ENCODE measurements at places on chromosomes 5 and 9. TPM values are rescaled to one million over a fixed set of nuclear protein-coding genes. Genes with fewer than 3 reads are reported as not detected.

GRCh38 chr5:96338624-96339415, 94.2 kb downstream of the PCSK1 start:
- H3K27ac ChIP-seq, result no peak overlapping the region
- H3K36me3 ChIP-seq, result no peaks in the 10 kb centered on the region
- H3K4me3 ChIP-seq, result no peak overlapping the region
- no peaks in the 10 kb centered on the region for H3K27me3 ChIP-seq
- no peak for DNase-seq
- H3K4me1 ChIP-seq, result no peaks in the 10 kb centered on the region

DNA sequence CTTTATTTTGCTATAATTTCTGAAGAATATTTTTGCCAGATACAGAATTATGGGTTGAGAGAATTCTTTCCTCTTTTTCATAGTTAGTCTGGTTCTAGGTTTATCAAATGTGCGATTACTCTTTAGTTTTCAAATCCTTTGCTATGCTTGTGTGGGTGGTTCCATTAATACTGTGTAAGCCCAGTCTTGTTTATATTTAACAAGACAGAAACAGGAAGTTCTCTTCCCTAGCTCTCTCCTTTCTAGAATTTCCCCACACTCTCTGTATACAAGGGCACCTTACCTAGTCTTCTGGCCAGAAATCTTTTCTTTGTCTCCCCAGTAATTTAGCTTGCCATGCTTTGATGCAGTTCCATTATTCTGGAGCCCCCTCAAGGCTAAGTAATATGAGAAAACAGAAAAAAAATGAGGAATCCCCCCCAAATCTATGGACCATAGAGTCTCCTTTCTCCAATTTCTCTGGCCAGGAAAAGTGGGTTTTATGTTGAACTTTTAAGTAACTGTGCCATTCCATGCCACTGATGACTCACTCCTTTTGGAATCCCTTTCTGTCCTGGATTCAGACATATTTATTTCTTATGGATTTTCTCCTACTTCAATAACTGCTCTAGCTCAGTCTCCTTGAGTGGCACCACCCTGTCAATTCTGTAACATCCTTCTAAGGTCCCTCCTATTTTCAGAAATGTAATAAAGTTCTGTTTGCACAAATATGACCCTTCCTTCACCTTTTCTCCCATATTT, 1714.1 kb downstream of the EFNA5 start:
- H3K27ac ChIP-seq, result no peak overlapping the region
- no peaks in the 10 kb centered on the region for H3K36me3 ChIP-seq
- no peaks in the 10 kb centered on the region for H3K4me1 ChIP-seq
- no peak overlapping the region for H3K4me3 ChIP-seq
- DNase-seq, result no peak

GRCh38 chr5:175466700-175467318, 11.6 kb upstream of the SFXN1 start:
- H3K4me1 ChIP-seq, result peaks cover 14% of the 10 kb centered on the region
- no peak overlapping the region for H3K4me3 ChIP-seq
- no peak overlapping the region for H3K27ac ChIP-seq
- H3K36me3 ChIP-seq, result no peaks in the 10 kb centered on the region

Gene IFNA2
- not detected for total RNA-seq

Gene MYMK
- total RNA-seq, result not detected

Gene DBH
- 0.59 TPM for total RNA-seq

Gene ASPN
- not detected for total RNA-seq

Measured in neural crest cell (in vitro differentiated cells).